CD4-positive, alpha-beta T cell treated with Interleukin-6 at 100 ng/mL for 8 hours (primary cell): ENCODE measurements at places on chromosomes 2 and 18.

- DNase-seq: no peak
These were observed 194.9 kb downstream of the SS18 start for GRCh38 chr18:25895518-25895917.

DNA sequence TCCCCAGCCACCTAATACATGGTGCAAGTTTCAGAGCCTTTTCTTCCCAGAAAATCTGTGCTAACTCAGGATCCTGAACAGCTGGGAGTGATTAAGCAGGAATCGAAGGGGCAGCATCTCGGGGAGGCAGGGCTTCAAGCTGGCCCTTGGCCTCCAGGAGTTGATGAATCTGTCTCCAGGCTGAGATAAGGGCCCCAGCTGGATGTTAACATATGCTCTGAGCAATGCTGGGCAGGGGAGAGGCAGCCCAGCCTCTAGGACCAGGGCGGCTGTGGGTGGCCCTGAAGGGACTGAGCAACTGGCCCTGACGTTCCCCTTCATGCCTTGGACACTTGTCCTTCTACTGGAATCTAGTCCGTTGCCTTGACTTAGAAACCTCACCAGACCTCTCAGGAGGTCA lies 84.1 kb upstream of the EPC2 start:
- DNase-seq: no peak

- DNase-seq: no peak
These were observed 8.5 kb upstream of the ARHGAP25 start for GRCh38 chr2:68726100-68726499.

DNA sequence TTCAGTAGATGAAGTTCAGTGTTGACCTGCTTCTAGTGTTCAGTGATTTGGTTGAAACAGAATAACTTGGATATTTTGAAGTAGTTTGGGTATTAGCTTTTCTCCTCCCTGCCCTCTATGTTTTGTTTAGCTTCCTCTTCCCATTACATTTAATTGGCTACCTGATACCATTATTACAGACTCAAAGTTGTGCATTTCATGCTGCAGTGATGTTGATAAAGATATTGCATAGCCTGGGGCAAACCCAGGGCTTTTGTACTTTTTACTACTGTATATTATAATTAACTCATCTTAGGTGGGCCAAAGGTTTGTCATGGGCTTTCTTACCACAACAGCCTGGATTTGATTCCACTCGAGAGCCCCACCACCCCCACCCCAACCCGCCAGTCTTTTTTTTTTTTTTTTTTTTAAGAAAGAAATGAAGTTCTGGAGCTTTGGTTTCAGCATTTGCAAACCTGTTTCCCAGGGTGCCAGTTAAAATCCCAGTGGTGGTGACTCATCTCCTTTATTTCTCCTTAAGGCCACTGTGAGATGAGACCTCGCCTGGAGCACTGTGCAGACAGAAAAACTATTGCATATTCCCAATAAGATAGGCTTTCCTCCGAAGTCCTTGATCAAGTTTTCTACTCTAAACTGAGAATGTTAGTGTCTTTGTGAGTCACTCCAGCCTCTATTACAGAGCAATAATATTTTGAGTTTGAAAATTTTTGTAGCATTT lies 393.7 kb upstream of the FANCL start:
- no peak for DNase-seq

GRCh38 chr2:241065355-241065803 lies 36.7 kb downstream of the MTERF4 start:
- DNase-seq: no peak

DNA sequence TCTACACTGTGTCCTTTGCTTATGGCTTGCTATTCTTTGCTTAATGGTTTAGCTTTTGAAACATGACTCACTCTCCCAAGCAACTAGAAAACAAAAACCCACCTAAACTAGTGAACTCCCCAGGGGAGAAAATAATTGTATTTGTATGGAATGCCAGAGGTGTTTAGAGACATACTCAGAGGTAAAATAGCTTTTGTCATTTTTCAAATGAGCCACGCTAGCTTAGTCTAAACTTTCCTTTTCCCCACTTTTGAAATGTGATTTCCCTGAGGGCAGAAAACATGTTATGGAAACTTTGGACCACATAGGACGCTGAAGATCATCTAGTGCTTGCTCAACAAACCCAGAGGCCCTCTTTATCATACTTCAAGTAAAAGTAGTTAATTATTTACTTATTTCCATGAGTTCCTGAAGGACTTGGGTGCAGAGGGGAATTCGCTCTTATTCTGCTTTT lies 16.5 kb upstream of the CYTIP start:
- no peak for DNase-seq

DNA sequence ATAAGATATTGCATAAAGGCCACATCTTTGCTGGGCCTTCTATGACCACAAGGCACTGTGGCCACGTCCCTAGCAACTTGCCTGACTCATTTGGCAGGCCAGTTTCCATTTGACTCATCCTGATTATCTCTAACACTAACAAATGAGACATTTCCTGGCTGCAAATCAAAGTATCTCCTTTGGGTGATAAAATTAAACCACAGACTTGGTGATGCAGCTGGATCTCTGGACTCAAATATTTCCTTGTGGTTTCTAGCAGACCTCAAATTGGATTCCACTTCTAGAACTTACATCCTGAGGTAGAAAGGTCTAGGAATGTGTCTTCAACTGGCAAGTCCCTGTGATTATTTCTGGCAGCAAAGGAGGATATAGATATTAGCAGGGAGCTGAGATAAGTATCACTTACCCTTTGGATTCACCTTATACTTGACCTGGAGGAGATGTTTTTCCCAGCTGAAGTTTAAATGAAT lies 167.9 kb upstream of the NXPH2 start:
- no peak for DNase-seq

- DNase-seq: no peak
These were observed 277.9 kb downstream of the NDUFA10 start for GRCh38 chr2:239747274-239747673.

DNA sequence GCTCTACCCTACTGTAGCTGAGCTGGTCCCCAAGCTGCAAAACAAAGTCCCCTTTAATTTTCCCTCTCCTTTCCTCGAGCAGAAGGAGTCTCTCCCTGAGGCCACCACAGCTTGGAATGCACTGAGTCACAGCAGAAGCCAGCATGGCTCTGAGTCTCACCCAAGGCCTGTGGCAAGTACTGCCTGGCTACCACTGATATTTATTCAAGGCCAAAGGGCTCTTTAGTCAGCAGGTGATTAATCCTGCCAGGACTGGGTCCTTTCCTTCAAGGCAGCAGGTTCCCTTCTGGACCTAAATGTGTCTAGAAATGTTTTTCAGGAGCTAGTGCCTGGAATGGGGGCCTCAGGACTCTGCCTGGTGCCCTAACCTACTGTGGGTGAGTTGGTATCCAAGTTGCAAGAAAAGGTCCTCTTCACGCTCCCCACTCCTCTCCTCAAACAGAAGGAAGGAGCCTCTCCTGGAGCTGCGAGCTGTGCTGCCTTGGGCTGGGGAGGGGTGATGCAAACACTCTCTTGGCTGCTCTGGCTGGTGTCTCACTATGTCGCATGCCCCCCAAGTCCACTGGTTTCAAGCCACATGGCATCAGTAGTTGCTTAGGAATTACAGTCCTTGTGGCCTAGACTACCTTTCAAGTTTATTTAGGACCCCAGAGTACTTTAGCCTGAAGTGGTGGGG lies 53.4 kb downstream of the CD28 start:
- DNase-seq: no peak

DNA sequence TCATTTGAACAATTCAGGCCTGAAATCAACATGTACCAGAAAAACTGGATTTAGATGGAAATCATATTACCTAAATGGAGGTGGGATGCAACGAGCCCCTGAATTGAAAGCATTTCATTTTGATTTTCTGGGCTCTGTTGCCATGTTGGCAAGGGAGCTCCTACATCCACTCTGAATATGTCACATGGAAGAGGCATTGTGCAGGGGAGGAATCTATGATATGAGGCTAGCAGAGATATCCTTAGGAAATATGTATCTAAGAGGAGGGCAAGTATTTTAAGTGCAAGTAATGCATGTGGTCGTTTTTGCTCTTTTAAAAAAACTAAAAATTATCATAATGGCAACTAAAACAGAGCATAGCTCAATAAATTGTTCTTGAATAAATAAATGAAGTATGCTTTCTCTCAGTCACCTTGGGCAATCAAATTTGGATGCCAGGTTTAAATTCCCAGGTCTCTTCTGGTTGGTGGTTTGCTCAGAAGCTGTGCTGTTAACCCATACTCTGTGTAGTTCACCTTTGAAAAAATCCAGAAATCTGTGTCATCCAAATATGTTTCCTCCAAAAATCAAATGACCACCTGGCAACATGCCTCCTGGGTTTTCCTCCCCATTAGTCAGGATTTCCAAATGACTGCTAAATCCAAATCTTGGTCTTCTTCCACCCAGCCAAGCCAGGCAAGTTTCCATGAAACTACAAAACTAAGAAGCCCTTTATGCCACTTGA lies 6.5 kb upstream of the LGALSL start:
- DNase-seq: no peak

GRCh38 chr2:162233197-162233596 lies 10.0 kb downstream of the FAP start:
- DNase-seq: no peak

- DNase-seq: no peak
These were observed 729.1 kb downstream of the BCL11A start for GRCh38 chr2:59824314-59824713.

DNA sequence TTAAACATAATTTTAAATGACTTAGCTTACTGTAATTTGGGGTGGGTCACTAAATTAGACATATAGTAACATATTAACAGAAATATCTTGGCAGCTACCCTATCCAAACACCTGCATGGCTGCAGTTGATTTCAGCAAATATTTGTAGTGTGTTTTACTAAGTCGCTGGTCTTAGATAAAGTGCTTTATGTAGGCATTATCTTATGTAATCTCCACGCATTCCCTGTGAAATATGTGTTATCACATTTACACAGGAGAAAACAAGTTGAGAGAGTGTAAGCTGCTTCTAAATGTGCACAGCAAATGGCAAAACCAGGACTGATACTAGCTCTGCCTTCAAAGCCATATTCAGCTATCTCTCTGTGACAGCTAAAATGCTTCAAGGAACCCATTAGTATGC lies 72.0 kb downstream of the NYAP2 start:
- DNase-seq: no peak

GRCh38 chr2:225425284-225425683 lies 25.8 kb downstream of the NYAP2 start:
- no peak for DNase-seq

GRCh38 chr2:16587601-16588000 lies 78.0 kb downstream of the CYRIA start:
- no peak for DNase-seq

DNA sequence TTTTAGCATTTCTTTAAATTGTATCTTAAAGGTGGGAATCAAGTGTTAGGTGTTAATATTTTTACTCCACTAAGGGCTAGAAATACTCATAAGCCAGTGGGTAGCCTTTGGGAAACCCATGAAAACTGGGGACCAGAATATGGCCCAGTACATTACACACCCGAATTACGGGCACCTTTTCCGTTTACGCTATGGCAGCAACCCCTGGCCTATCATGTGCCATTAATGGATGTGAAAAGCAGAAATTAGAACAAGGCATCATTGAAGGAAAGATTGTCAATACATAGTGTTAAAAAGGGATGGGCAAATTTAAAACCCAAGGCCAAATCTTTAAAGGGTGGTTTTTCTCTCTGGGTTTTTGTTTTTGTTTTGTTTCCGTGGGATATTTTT lies 781 bp downstream of the FARP2 start:
- no peak for DNase-seq

GRCh38 chr2:231891514-231891905 lies 34.7 kb downstream of the NPPC start:
- DNase-seq: no peak

GRCh38 chr2:238717084-238717483 lies 130.8 kb upstream of the TWIST2 start:
- no peak for DNase-seq

DNA sequence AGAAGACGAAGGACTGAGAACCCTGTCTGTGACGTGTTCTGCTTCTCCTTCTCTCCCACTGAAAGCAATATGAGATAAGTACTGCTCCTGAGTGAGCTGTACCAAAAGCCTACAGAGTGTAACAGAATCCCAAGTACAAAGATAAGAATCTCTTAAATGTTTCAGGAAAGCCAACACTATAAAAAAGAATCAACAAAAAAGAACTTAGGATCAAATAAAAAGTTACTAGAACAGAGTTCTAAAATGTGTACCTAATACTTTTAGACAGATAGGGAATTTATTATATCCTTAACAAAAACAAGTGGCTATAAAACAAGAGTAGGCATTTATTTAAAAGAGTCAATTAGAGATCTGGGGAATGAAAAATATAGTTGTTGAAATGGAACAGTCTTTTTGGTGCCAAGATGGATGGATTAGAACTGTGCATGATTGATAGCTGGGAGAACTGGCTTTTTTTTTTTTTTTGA lies 49.0 kb downstream of the NCOA1 start:
- DNase-seq: no peak

- DNase-seq: no peak
These were observed 77.2 kb downstream of the SLC8A1 start for GRCh38 chr2:40374543-40375240.

DNA sequence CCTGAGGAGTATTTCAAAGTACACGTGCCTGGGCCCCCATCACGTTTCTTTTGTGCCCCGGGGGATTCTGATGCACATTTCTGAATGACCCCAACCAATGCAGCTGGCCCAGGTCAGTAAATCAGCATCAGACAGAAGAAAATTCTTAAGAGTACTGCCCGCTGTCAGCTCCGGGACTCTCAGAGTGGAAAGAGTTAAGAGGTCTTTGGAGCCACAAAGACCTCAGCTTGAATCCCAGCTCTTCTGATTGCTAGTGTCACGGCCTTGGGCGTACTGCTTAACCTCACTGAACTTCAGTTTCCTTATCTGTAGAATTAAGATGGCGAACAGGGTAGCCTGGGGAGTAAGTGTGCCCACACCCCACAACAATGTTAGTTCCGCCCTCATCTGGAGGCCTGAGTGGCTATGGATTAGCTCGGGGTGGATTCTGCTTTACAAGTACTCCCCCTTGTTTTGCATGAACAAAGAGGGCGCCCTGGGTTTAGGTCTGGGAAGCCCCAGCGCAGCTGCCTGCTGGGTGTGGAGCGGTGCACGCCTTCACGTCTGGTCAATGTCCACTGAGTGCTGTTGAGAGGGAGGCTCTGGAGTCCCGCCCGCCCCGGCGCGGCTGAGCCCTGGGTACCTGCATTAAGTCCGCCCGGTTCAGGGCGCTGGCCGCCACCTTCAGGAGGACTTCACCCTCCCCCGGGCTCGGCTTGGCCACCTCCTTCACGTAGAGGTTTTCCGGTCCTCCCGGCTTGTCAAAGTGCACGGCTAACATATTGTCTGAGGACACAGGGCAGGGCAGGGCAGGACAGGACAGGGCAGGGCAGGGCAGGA lies 858 bp downstream of the TP53I3 start:
- DNase-seq: peak; percentile 36

- no peak for DNase-seq
These were observed 45.4 kb downstream of the ST8SIA5 start for GRCh38 chr18:46711444-46711863.

GRCh38 chr2:24613154-24613814 lies 122.2 kb downstream of the NCOA1 start:
- peak; percentile 14 for DNase-seq

GRCh38 chr2:181461056-181461997 lies 4.1 kb downstream of the ITGA4 start:
- DNase-seq: no peak

- DNase-seq: no peak
These were observed 139.3 kb downstream of the EML6 start for GRCh38 chr2:54862742-54863141.
